OCI-M1 (cell line): ENCODE measurements at places on chromosomes 5 and 9.

- DNase-seq, result no peak
Observed at GRCh38 chr9:130371196-130371966, 73.4 kb upstream of the ASS1 start.

DNA sequence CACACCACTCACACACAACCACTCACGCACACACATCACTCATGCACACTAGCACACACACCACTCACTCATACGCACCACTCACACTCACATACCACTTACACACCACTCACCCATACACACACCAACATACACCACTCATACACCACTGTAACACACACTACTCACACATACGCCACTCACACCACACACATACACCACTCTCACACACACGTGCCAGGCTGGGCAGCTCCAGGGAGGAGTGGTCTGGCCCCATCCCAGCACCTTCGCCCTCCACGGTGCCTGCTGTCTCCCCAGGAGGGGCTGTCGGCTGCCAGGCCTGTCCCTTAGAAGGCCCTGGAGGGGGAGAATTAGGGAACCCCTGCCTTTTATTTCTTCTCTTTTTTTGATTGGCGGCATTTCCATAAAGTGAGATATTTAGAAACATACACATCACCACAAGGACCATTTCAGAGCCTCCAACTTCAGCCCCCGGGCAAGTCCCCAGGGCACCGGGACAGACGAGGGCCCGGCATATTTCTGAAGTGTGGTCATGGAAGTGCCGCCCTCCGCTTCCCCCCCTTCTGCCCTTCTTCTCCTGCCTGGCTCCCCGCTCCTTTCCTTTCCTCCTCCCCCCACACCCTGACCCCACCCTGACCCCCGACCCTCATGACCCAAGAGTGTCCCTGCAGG lies 6.3 kb upstream of the ASB6 start:
- DNase-seq, result no peak

DNA sequence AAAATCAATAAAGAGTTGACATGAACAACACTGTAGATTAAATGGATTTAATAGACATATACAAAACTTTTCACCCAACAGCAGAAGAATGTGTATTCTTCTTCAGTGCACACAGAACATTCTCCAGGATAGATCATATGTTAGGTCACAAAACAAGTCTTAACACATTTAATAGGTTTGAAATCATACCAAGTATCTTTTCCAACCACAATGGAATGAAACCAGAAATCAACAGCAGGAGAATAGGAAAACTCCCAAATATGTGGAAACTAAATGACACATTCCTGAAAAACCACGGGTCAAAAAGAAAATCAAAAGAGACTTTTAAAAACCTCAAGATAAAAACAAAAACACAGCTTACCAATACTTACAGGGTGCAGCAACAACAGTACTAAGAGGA lies 790.1 kb upstream of the ZNF608 start:
- no peak for DNase-seq

DNA sequence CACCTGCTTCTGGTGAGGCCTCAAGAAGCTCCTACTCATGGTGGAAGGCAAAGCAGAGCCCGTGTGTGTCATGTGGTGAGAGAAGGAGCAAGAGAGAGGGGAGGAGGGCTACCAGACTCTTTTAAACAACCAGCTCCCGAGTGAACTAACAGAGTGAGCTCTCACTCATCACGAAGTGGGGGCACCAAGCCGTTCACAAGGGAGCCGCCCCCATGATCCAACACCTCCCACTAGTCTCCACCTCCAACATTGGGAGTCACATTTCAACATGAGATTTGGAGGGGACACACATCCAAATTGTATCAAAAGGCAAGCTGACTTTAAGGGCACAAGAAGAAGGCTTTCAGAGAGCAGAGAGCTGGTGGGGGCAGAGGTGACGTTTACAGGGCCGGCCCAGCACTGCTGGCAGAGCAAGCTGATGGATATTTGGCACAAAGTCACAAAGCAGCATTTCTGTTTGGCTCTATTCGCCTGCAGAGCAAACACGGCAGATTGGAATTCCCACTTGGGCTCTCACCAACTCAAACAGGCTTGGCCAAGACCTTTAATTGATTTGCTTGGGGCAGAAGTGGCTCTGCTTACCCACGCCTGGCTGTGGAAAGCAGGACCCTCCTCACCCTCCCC lies 20.0 kb downstream of the PITX1 start:
- DNase-seq, result no peak

- DNase-seq, result peak; percentile 35
Observed at GRCh38 chr9:127805620-127806019, 2.9 kb downstream of the FPGS start.

- no peak for DNase-seq
Observed at GRCh38 chr5:30596495-30597064, 596.9 kb upstream of the CDH6 start.

DNA sequence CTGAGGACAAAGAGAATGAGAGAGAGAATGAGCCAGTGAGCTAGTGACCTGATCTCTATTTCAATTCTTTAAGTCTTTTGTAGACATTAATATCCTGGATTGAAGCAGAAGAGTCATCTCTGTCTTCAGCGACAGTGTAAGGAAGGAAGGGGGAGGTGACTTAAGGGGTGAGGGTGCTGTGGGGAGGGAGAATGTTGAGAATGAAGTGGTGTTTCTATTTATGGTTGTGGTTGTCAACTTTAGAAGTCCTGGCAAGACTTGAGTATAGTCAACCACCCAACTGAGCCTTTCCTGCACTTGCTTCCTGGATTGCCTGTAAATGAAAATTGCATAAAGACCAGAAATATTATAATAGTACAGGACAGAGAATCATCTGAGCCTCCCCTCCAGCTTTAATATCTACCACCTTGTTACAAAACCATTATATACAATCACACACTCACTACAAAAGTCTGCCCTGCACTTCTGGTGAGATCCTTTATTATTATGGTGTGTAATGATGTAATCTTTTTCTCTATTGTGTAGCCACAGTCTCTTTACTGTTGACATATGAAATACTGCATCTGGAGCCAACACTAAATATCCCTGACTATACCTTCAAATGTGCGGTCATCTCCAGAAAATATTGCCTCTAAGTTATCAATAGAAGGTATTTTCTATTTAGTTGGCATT lies 91.7 kb downstream of the NTRK2 start:
- DNase-seq, result no peak

- DNase-seq, result peak; percentile 34
Observed at GRCh38 chr5:15388866-15389265, 111.1 kb upstream of the FBXL7 start.

DNA sequence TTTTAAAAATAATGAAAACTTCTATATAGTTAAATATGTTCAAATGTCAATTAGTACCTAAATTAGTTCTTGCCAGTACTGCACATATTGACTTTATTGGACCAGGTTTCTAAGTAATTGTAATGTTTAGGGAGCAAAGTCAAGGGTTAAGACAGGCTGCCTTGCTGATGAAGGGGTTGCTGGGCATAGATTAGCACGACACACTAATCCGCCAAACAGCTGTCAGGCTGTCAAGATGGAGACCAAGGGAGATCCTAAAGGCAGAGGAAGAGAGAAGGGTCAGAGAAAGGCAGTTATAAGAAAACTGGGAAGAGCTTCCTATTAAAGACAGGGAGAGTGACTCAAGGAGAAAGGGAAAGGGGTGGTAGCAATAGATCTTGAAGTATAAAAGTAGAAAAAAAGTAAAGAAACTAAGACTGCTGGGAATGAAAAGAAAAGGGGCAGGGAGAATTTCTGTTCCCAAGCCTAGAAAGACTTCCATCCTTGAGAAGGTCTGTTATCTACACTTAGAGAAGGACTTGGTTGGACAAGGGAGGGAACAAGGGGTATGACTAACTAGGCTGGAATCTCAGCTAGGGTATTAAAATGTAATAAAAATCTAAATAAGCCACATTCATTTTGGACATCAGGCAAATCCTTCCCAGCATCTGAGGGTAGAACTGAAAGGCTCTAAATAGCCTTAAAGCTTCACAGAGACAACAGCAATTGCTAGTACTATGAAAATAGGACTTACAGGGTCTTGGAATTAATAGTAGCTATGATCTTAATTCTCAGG lies 188.7 kb downstream of the FBXL17 start:
- no peak for DNase-seq
